Fibroblast of pulmonary artery (primary cell): ENCODE measurements at places on chromosomes 4 and X.

- DNase-seq = no peak
These were observed 10.2 kb downstream of the CRLF2 start for GRCh38 chrX:1202251-1202650.

DNA sequence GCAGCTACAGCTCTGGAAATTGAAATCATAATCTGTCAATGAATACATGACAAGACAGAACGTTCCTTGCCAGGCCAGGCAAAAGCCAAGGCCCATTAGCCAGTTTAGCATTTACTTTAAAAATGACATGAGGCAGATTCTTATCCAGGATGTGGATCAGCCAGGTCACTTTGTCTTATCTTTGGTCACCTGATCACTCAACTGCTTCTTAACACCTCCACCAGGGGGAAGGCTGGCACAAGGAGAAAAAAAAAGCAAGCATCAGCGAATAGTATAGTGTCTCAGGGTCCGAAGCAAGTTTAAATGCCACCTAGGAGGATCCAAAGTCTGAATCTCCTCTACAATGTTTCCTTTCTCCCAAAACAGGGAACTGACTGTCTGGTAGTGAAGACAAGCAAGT, 18.8 kb downstream of the ATP1B4 start:
- peak; percentile 6 for DNase-seq

GRCh38 chr4:165634766-165635165, 238.3 kb upstream of the TLL1 start:
- no peak for DNase-seq

DNA sequence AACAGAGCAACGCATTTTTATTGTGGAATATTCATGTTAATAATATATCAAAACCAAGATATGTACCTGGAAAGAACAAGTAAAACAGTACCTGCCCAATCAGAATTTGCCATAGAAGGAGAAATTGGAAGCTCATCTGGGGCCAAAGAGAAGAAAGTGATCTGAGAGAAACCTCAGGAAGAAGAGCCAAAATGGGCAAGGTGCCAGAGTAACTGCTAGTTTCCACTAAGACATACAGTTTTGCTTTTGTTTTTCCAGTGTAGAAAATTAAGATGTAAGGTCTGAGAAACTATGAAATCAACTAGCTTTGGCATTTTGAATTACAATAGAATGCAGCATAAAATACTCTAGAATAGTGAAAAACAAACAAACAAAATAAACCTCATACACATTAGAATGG, 2201.2 kb downstream of the ARAP2 start:
- DNase-seq = peak; percentile 13

GRCh38 chr4:128848461-128848860, 39.0 kb downstream of the JADE1 start:
- DNase-seq = no peak
